ENCODE measurements at places on chromosomes 4 and X.

GRCh38 chr4:85565761-85566480 lies 91.0 kb downstream of the ARHGAP24 start:
- no peak for DNase-seq

- DNase-seq, result peak; percentile 4
Observed at GRCh38 chr4:168923526-168924194, 86.4 kb downstream of the CBR4 start.

GRCh38 chr4:80336582-80336981 lies 1.1 kb downstream of the CFAP299 start:
- DNase-seq, result no peak

DNA sequence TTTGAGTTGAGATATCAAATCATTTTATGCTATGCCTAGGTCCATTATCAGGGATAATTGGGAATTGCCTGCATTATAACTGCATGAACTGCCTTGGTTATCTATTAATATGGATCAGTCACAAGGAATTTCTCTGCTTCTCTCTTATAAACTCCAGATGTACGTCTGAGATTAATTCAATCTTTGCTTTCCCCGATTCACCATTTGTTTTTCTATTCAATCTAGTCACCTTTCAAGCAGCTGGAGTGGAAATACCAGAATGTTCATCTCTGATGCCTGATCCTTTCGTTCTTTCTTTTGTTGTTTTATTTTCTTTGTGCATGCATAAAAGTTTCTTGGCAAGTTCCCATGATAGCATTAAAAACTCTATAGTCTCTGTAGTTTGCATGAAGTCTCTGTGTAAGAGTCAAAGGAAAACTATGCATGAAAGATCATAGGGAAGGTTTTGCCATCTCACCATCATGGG lies 22.6 kb downstream of the SYNPO2 start:
- DNase-seq, result no peak

DNA sequence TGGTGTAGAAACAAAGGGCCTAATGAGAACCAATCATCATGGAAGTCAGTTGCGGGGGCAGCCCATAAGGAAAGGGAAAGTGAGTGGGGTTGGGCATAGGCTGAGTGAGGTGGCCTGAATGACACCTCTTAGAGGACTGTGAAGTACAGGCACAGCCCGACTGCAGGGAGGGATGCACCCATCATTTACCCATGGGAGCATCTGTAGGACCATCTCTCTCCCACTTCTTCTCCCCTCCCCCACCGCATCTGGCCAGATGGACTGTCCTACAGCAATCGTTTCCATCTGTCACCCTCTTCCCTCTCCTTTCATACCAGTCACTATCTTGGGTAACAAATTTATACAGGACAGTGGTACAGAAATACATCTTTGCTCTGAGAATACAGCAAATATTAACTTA lies 4.2 kb downstream of the STBD1 start:
- DNase-seq, result no peak

DNA sequence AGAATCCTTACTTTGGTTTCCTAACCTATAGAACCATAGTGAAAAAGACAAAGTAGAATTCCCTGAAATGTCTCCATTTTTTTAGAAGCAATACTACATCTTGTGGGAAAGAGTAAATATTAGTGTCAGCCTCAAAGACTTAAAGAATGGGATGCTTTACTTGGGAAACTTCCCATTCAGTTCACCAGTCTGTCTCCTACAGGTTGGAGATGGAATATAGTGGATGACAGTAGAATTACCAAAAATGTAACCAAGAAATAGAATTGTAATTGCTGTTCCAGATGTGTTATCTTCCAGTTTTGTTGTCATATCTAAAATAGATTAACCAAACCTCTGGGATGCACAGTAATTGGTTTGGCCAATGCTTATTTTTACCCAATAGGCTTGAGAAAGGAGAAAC lies 338.6 kb upstream of the GRID2 start:
- DNase-seq, result no peak
